HT1080 (cell line): ENCODE measurements at places on chromosomes 16 and 17. TPM values are rescaled to one million over a fixed set of nuclear protein-coding genes. Genes with fewer than 3 reads are reported as not detected.

DNA sequence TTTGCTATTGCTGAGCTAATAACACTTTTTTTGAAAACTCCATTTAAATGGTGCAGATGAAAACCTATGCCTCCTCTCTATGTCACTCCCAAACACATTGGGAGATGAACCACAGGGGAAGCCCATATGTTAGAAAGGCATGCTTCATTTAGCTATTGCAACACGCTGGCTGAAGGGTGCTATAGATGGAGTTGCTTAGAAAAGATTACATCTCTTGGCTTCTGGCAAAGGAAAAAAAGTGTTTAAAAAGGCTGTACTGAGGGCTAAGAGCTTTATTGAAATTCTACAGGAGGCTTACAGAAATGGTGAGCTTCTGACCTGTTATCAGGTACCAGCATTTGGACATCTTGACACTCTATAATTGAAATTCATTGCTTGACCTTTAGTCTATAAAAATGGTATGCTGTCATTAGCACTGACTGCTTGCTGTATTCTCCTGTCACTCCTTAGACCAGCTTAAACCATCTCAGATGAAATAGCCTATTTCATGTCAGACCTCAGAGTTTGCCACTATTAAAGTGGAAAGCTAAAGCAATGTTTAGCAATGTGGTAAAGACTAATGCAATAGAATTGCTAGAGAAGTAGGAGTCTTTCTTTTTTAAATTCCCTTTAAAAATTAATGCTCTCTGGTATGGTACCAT lies 503.9 kb downstream of the CDH11 start:
- no peak for DNase-seq

GDPD3 gene
- 0.06 and 2.1 TPM in 2 replicates for total RNA-seq

DNA sequence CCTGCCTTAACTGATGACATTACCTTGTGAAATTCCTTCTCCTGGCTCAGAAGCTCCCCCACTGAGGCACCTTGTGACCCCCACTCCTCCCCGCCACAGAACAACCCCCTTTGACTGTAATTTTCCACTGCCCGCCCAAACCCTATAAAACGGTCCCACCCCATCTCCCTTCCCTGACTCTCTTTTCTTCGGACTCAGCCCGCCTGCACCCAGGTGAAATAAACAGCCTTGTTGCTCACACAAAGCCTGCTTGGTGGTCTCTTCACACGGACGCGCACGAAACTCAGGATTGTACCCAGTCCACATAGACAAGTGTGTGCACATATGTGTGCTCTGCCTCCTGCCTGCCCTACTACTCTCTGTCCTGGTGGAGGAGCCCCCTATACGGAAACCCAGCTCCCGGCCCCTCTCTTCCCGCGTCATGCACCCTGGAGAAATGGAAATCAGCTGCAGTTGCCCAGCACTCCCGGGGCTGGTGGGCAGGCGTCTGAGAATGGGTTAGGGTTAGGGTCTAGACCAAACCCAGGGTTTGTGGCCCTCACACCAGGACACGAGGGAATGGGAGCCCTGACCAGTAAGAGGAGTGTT lies 2.4 kb upstream of the RHBDF1 start:
- no peak for DNase-seq

SLC38A8 gene
- not detected in 2 replicates for total RNA-seq

DNA sequence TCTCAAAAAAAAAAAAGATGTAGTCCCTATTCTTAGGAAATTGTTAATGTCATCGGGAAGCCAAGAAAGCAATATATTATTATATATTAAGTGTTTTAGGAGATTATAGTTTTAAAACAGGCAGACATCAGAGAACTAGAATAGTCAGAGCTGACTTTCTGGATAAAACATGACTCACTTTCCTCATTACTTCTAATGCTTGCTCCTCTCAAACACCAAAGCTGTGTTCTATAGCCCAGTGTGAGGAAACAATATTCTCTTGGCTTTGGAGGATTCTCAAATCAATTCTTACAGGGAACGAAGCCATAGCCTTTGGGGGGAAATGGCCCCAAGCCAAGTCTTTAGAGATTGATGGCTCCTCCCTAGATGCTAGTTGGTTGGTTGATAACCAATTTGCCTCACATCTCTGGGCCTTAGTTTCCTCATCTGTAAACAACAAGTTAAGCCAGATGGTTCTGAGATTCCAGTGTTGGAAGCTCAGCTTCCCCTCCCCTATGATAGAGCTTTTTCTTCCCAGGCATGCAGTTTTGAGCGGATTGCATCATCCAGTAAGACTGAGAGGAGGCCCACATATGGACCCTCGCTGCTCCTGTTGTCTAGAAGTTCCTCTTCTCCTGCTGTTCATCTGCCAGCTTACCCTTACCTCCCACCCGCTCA lies 12.4 kb downstream of the NMT1 start:
- no peak for DNase-seq

SRCIN1 gene
- total RNA-seq: 0.08 TPM in 1 of 2 replicates, not detected in the other

DNA sequence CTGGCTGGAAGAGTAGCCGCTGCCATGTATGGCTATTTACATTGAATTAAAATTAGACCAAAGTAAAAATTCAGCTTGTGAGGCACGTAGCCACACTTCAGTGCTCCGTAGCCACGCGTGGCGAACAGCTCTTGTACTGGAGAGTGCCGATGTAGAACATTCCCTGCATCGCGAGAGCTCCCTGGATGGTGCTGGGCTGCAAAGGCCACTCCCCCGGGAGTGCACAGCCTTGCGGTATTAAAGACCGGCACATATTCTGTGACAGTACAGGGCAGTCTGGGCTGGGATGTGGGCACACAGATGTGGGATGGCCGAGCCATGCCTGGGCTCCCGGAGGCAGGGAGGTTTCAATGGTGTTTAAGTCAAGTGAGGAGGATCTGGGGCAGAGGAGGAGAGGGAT lies 102.2 kb downstream of the CMIP start:
- no peak for DNase-seq

GRCh38 chr17:16994631-16995030 lies 22.7 kb upstream of the TNFRSF13B start:
- DNase-seq: no peak
